LoVo (cell line): ENCODE measurements at places on chromosomes 2 and 18.

- no peak for DNase-seq
Observed at GRCh38 chr2:147614471-147614870, 230.4 kb upstream of the ACVR2A start.

DNA sequence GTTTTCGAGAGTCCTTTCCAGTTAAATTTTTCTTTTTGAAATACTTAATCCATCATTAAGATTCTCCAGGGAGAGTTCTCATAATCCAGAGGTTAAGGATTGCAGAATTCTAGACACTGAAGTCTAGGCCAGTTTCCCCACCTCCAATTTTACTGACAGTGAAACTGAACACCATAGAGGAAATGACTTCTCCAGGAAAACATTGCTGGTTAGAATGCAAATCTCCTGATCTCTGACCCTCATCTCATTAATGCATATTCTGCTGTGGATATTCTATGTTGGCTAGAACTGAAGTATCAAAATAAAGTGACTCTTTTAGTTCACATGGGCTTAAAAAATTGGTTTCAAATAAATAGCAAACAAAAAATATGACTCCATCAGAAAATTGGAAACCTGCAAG is 105.8 kb upstream of the UGP2 start:
- no peak for DNase-seq

DNA sequence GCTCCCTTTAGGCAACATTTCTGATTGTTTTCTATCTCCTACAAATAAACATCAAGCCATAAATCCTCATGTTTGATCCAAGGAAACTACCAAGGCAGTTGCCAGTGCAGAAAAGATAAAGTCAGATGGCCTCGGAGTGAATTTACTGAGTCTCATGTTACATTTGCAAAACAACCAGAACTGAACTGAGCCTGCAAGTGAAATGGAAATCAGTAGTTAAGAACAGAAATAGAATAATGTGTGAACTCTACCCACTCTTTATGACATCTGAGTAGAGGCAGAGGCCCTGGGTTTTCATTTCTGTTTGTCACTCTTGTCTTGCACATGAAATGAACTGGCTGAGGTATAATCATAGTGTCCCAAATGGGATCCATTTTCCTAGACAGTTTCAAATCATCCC is 20.4 kb upstream of the DAPL1 start:
- no peak for DNase-seq

DNA sequence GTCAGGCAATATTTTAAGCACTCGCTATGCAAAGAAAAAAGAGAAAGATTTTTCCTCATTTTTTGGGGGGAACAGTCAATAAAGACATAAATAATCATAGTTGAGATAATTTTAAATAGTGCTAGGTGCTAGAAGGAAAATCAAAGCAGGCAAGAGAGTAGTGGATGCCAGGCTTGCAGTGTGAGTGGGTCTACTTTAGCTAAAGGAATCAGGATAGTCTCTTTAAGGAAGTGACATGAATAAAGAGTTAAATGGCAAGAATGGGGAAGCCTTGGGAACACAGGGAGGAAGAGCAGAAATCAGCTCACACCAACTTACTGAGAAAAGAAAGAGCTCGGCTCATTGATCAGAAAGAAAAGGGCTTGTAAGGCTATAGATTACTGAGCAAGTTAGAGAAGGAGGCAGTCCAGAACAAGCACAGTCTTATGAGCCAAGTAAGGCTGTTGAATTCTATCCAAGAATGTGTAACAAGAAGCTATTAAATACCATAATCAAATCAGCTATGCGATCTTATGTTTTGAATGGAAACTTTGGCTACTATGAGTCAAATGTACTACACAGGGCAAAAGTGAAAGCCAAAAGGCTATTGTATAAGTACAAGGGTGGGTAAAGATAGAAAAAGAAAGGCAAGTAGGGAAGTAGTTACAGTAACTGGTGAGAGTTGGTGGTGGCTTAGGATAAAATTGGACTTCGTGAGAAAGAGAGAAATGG is 833.8 kb upstream of the PIK3C3 start:
- no peak for DNase-seq

DNA sequence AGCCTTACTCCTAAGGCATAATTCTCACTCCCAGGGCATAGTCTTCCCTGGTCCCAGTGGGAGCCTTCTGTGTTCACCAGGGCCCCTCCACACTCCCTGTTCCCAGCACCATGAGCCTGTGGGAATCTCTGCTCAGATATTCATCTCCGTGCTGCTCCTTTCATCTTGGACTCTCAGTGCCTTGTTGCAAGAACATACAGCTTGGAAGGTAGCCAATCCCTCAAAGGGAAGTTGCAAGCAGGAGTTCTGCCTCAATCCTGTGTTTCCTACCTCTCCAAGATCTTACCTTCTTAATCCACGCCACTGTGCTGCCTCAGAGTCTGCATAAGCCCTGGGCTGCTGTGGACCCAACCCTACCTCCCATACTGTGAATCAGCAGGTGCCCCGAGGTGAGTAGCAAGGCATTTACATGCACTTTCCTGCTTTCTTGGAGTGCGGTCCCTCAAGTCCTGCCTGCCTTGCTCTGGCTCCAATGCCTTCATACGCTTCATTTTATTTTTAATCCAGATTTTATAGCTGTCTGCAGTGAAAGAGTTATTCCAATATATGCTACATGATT is 413.8 kb upstream of the RAB6C start:
- DNase-seq, result no peak

- DNase-seq, result no peak
Observed at GRCh38 chr2:230924470-230925341, at the start of gene GPR55. GPR55 (minus strand) TSS chr2:230925242; CDS start chr2:230910962, 14,280 bp downstream.
